ENCODE measurements at places on chromosomes 6 and 20.

GRCh38 chr6:169155481-169155880, 98.2 kb downstream of the THBS2 start:
- DNase-seq, result no peak

GRCh38 chr20:3751675-3752385, 15.7 kb downstream of the ADISSP start:
- no peak for DNase-seq

DNA sequence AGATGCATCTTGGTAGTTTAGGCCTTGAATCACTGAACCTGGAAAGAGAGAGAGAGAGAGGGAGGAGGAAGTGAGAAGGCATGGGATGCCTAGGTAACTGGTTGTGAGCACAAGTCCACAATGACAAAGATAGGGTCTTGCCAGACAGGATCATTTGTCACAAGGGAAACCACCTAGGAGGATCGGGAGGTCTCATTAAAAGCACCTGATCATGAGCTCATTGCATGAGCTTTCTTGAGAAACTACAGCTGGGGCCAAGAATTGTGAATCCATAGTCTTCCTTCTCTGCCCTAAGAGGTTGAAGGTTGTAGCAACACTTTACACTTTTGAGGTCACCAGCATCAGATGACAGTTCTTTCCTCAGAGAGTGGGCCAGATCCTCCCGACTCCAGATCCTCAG, 195.7 kb downstream of the CD83 start:
- no peak for DNase-seq

GRCh38 chr6:53703047-53703446, 37.5 kb upstream of the KLHL31 start:
- DNase-seq, result no peak

DNA sequence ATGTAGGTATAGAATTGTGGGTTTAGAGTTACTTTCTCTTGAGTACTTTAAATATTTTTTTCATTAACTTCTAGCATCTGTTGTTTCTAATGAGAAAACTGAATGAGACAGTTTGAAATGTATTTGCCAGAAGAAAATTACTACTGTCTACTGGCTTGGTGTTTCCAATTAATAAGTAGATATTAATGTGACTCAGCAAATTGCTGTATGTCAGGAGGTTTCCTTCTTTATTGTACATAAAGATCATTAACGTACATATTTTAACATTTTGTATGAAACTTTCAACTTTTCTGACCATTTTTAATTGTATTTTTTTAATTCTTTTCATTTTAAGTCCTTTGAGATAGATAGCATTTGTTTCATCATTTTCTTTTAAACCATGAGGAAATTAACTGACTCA, 135.1 kb upstream of the SLC22A23 start:
- no peak for DNase-seq

DNA sequence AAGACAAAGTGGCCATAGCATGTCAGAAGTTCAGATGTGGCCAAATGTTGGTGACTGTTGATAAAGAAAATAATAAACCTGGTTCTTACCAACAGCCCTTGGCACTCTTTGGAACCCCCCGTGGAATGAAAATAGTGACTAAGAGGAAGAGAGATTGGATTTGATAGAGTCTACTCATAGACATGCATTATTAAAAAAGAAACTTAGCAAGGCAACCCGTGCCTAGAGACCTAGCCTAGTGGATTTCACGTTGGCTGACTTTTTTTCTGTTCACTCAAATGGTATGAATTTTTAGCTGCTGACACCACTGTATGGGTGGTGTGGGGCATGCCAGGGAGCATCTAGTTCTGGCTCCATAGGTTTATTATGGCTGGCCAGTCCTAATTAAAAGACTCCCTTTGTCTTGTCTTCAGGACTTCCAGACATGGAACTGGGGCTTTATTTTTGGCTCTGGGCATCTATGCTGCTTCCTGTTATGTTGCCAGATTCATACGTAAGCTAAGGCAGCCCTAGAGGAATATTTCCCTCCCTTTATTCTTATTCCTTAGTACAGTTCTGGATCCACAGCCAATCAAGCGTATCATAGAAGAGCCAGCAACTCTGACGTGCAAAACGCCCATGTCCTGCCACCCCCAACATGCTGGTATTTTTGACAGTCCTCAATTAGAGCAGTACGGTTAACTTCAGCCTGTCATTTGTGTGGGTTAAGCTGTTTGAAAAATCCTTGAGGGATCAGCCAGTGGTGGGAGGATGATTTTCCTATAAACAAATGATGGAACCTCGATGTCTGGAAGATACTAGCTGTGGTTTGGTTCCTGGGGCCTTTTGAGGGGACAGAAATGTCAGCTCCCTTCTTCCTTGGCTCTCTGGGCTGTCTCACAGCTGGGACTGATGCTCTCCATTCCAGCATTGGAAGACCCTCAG, 127.5 kb downstream of the ISM1 start:
- DNase-seq, result no peak

DNA sequence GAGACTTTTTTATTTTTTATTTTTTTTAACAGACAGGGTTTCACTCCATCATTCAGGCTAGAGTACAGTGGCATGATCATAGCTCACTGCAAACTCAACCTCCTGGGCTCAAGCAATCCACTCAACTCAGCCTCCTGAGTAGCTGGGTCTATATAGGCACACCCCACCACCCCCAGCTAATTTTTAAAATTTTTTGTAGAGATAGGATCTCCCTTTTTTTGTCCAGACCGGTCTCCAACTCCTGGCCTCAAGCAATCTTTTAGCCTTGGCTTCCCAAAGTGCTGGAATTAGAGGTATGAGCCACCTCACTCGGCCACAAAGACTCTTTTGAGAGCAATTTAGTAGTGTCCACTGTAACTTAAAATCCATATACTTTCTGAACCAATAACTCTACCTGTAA, 103.3 kb upstream of the DST start:
- DNase-seq, result no peak

- DNase-seq, result no peak
These were observed 160.4 kb downstream of the PACRG start for GRCh38 chr6:162887981-162888689.

DNA sequence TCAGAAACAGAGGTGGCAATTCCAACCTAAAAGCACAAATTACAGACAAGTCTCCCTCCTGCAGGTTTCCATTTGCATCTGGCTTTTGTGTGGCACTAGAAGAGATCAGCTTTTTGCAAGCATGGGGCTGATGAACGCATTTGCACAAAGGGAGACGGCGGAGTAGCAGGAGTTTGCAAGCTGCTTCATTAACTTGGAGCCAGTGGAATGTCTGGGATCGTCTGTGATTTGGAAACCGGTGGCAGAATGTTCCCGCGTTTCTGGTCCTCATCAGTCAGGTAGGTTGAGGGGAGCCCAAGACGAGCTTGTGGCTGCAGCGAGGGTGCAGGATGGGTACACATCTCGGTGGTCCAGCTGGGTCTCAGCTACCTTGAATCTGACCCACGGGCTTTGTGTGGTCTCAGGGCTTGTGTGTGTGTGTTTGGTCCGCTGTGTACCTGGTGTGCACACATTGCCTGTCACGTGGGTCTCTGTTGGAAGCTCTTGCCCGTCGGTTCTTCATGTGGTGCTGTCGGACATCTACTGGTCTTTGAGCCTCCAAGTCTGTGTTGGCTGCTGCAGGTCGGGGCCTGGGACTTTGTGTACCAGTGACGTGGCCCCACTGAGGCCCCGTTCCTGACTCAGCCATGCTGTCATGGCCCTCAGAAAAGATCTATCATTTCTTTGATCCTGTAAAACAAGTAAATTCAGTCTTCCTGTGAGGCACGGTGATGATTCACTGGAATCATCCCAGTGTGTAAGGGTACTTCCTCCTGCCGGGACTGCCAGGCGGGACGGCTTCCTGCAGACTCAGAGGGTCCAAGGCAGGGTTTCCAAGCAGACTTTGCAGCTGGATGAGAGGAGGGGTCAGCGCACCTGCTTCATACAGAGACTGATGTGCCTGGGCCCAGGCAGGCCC, 12.4 kb upstream of the MYT1 start:
- no peak for DNase-seq

- DNase-seq, result no peak
These were observed 108.2 kb downstream of the PLG start for GRCh38 chr6:160810238-160810637.

GRCh38 chr6:146912730-146913685, 291.2 kb upstream of the STXBP5 start:
- DNase-seq, result no peak

GRCh38 chr6:117072134-117072533, 193.2 kb upstream of the VGLL2 start:
- no peak for DNase-seq

GRCh38 chr6:30357678-30358540, 13.0 kb downstream of the RPP21 start:
- DNase-seq, result no peak

DNA sequence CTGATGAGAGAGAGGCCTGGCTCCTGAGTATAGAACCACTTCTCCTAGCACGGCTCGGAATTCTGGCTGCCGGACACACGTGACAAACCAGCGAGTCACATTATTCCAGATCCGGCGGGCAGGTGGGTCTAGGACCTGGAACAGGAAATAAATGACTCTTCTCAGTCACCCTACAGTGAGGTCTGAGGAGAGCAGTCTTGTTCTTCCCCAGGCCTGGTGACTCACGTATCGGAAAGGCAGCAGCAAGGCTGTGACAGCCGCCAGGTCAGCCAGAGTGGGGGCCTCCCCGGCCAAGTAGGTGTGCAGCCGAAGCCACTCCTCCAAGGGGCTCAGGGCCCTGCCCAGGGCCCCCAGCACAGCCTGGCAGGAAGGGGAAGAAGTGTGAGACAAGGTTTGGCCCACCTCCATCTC, 2.8 kb downstream of the VARS1 start:
- no peak for DNase-seq

DNA sequence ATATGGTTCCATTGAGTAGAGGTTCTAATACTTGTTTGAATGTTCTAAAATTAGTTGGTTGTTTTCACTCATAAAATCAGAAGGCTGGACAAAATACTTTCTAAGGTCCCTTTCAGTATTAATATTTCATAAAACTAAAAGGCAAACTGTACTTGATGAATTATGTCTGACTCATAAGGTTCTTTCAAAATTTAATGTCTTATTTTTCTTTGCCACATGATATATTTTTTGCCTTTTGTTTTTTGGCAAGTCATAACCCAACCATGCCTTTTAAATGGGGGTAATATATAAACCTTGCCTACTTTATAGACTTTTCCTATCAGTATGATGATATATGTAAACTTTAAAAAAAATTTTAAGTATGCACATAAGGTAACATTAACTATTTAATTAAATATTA, 244.7 kb downstream of the PTPRK start:
- no peak for DNase-seq

DNA sequence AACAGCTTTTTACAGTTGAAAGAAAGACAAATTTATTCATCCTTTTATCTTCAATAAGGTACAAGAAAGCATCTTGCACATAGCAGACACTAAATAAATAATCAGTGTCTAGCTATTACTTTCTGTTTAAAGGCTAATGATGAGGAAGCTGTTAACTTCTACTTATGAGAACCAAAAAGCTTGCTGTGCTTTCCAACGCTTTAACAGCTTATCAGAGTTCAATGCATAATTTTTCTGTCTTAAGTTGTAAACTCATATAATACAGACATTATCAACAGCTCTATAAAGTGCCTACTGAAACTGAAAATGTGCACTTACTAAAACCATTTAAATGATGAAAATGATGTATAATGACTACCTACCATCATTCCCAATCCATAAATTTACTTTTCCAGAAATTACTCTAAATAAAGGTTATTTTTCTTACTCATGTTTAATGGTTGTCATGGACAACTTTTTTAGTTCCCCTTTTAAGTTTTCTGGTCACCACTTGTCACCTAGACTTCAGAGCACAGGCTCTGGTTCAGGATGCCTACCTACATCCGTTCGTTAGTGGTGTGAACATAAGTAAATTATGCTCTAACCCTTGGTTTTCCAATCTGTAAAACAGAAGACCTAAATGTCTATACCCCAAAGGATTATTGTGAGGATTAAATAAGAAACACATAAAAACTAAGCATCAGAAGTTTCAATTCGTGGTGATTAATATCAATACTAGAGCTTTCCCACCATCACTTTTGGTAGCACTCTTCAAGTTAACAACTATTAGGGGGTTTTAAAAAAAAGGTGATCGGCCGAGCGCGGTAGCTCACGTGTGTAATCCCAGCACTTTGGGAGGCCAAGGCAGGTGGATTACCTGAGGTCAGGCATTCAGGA, 8.0 kb downstream of the PNISR start:
- no peak for DNase-seq

DNA sequence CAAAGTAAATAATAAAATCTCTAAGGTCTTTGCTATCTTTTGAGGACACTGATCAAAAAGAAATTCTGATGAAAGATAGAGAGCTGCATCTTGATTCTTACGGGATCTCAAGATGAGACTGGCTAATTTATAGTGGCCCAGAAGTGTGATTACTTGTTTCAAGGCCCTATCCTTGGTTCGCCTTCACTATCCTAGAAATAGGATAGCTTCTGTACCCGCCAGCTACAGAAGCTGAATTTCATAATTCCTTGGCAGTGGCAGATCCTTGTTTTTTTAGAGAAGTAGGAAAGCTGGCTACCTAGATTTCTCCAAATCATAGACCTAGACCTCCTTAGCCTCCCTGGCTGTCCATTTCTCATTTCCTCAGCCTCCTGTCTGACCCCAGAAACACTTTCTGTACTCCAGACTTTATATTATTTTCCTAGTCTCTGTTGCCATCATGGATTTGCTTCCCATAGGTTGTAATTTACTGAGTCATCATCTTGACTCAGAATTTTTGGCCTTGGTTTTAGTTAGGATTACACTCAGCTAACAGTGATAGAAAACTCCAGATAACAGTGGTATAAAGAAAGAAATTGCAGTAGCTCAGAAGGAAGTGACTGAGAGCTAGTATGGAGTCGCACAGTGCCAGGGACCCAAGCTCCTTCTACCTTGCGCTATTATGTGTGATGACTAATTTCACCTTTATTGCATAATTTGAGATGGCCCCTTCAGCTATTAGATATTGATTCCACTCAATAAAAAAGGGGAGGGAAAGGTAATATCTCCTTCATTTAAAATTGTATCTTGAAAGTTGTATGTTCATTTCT, 27.7 kb downstream of the PHF3 start:
- DNase-seq, result no peak

DNA sequence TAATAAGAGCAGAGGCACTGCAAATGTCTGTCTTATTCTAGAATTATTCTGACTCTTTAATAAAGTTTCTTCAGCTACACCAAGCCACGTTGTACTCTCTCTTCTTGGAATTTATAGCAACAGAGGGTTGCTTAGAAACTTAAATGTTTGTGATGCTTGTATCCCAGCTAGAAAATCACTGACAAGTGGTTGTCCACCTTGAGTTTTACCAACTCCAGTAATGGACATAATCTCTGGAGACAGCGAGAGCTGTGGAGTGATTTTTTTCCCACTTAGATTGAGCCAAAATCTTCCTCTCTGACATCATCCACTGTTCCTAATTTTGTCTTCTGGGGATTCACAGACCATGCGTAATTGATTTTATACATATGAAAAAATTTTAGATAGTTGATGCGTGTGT, 8.0 kb downstream of the ECT2L start:
- DNase-seq, result no peak
